ENCODE measurements at places on chromosomes 2 and 18. TPM values are rescaled to one million over a fixed set of nuclear protein-coding genes. Genes with fewer than 3 reads are reported as not detected.

SAG gene
- polyA plus RNA-seq, result 0.87 TPM

SERPINB13 gene
- not detected for polyA plus RNA-seq

RRM2 gene
- not detected for polyA plus RNA-seq

RBM44 gene
- 1.5 TPM for polyA plus RNA-seq

PDE1A gene
- polyA plus RNA-seq, result not detected

GKN1 gene
- not detected for polyA plus RNA-seq

COPS8 gene
- 14.0 TPM for polyA plus RNA-seq

GRCh38 chr18:62165583-62165982 is 21.3 kb downstream of the PIGN start:
- peaks cover 11% of the 10 kb centered on the region for H3K36me3 ChIP-seq
- no peaks in the 10 kb centered on the region for H3K27me3 ChIP-seq
- H3K4me3 ChIP-seq, result no peak overlapping the region

DNA sequence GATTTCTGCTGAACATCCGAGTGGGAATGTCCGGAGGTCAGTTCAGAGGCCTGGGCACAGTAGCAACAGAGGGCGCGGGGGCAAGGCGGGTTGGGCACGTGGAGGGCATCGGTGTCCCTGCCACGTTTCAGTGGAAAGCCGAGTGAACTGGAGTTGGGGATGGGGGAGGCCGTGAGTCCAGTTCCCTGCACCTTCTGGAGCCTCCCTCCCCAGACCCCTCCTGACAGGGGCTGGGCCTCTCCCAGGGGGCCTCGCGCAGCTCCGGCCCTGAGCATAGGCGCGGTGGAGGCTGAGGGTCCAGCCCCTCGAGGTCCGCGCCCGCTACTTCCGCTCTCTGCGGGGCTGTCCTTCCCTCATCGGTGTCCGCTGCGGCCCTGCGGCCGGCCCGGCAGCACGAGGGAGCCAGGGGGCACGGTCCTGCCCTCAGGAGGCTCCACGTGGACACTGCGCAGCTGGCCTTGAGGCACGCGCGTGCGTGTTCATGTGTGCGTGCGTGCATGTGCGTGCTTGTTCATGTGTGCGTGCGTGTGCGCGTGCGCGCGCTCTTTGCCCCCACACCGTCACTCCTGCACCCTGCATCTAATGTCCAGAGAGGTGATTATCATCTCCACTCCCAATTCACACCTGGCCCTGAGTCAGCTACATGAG is 50.2 kb downstream of the PLEKHB2 start:
- no peaks in the 10 kb centered on the region for H3K4me1 ChIP-seq
- H3K27ac ChIP-seq, result no peak overlapping the region
- H3K36me3 ChIP-seq, result peaks cover 9% of the 10 kb centered on the region

- H3K4me1 ChIP-seq, result peaks cover 26% of the 10 kb centered on the region
- no peaks in the 10 kb centered on the region for H3K27me3 ChIP-seq
- H3K4me3 ChIP-seq, result no peak overlapping the region
These were observed 33.8 kb downstream of the ARHGAP15 start for GRCh38 chr2:143162997-143163396.

DNA sequence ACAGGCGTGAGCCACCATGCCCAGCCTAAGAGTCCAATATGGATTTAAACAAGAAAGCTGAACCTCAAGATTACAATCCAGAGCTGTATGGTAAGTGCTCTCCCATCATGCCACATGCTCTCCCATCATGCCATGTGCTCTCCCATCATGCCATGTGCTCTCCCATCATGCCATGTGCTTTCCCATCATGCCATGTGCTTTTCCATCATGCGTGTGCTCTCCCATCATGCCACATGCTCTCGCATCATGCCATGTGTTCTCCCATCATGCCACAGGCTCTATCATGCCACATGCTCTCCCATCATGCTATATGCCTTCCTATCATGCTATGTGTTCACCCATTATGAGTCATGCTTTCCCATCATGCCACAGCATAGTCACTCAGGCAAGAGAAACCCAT is 20.7 kb downstream of the ADD2 start:
- no peak overlapping the region for H3K27ac ChIP-seq
- no peak overlapping the region for H3K4me3 ChIP-seq
- no peak for DNase-seq
- H3K4me1 ChIP-seq, result no peaks in the 10 kb centered on the region

- no peak for DNase-seq
- no peaks in the 10 kb centered on the region for H3K27me3 ChIP-seq
- peaks cover 62% of the 10 kb centered on the region for H3K36me3 ChIP-seq
- no peaks in the 10 kb centered on the region for H3K4me1 ChIP-seq
- no peak overlapping the region for H3K27ac ChIP-seq
- no peak overlapping the region for H3K4me3 ChIP-seq
These were observed 35.2 kb downstream of the UNC50 start for GRCh38 chr2:98643496-98644100.

DNA sequence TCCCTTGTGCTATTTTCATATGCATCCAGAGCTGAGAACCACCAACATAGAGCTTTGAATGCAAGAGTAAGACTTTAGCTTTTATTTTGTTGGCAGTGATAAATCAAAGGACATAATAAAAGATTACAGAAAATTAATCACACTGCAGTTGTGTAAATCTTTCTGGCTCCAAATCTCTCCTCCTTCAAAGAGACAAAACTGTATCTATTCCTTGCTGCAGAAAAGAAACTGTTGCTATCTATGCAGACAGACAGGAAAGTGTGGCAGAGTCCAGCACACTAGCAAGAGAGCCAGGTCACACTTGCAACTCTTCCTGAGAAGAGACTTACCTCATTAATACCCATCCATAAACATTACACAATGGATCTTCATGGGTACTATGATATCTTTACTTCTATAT is 57.5 kb downstream of the DTNB start:
- no peaks in the 10 kb centered on the region for H3K36me3 ChIP-seq
- no peaks in the 10 kb centered on the region for H3K4me1 ChIP-seq
- H3K27me3 ChIP-seq, result no peaks in the 10 kb centered on the region
- no peak overlapping the region for H3K27ac ChIP-seq
- DNase-seq, result no peak
- no peak overlapping the region for H3K4me3 ChIP-seq

DNA sequence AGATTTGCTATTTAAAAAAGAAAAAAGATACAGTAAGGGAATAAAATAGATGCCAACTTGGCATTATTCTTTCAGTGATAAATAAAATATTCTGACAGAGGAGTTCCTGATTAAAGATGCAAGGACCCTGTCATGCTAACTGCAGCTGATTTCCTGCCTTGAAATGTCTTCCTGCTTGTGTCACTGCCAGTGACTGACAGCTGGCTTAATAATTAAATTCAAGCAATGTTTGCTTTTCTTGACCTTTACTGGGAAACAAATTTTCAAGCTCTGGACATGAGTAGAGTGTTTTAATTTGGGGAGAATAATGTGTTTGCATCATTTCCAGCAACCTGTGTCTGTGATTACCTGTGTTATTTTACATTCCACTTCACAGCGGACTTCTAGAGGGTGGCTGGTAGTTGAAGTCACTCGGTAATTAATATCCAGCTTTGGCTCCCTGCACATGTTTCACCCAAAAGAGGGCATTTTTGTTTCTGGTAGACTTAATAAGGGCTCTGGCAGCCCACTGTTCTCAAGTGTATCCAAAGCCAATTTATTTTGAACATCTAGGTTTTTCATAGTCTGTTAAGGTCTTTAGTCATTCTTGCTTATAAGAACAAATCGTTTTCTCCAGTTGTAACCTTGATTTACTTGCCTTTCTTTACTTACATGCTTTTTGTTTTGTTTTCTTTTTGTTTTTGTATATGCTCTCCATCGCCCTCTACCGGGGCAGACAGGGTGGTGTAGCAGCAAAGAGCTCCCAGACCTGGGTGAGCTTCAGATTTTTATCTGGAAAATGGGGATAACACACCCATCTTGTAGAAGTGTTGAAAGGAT is 48.5 kb upstream of the PROKR1 start:
- H3K36me3 ChIP-seq, result no peaks in the 10 kb centered on the region
- peak; percentile 30 for DNase-seq
- no peaks in the 10 kb centered on the region for H3K27me3 ChIP-seq

GRCh38 chr2:127643439-127644065 is 2.4 kb upstream of the GPR17 start:
- H3K4me3 ChIP-seq, result no peak overlapping the region
- H3K36me3 ChIP-seq, result no peaks in the 10 kb centered on the region
- no peak for DNase-seq

- no peak overlapping the region for H3K4me3 ChIP-seq
- no peaks in the 10 kb centered on the region for H3K4me1 ChIP-seq
- no peaks in the 10 kb centered on the region for H3K36me3 ChIP-seq
These were observed 104.5 kb downstream of the OSBPL6 start for GRCh38 chr2:178298785-178299212.

DNA sequence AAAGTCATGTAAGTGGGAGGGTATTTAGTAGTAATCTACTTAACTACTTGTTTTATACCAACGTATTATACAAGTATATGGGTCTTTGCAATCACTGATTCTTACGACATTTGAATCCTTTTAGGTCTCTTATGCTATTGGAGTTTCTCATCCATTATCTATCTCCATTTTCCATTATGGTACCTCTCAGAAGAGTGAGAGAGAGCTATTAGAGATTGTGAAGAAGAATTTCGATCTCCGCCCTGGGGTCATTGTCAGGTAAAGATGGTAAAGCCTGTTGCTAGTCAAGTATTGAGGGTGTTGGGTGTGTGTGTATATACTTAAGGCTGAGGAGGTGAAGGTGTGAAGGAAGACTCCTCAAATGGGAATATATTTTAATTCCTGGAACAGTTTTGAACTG is 3.8 kb downstream of the MAT2A start:
- no peaks in the 10 kb centered on the region for H3K27me3 ChIP-seq
- no peak overlapping the region for H3K27ac ChIP-seq
- H3K4me1 ChIP-seq, result peaks cover 16% of the 10 kb centered on the region
- no peak for DNase-seq

- no peaks in the 10 kb centered on the region for H3K36me3 ChIP-seq
- no peaks in the 10 kb centered on the region for H3K27me3 ChIP-seq
- H3K27ac ChIP-seq, result no peak overlapping the region
- DNase-seq, result no peak
- no peak overlapping the region for H3K4me3 ChIP-seq
These were observed 44.8 kb upstream of the ANKRD62 start for GRCh38 chr18:12048827-12049175.

- peaks cover 7% of the 10 kb centered on the region for H3K36me3 ChIP-seq
- H3K4me1 ChIP-seq, result no peaks in the 10 kb centered on the region
- no peak overlapping the region for H3K27ac ChIP-seq
- no peak for DNase-seq
- no peak overlapping the region for H3K4me3 ChIP-seq
These were observed 24.3 kb downstream of the DIS3L2 start for GRCh38 chr2:231985823-231986261.

GRCh38 chr18:12091538-12092141 is 2.0 kb upstream of the ANKRD62 start:
- H3K36me3 ChIP-seq, result no peaks in the 10 kb centered on the region
- no peak overlapping the region for H3K27ac ChIP-seq
- no peaks in the 10 kb centered on the region for H3K4me1 ChIP-seq
- no peaks in the 10 kb centered on the region for H3K27me3 ChIP-seq

DNA sequence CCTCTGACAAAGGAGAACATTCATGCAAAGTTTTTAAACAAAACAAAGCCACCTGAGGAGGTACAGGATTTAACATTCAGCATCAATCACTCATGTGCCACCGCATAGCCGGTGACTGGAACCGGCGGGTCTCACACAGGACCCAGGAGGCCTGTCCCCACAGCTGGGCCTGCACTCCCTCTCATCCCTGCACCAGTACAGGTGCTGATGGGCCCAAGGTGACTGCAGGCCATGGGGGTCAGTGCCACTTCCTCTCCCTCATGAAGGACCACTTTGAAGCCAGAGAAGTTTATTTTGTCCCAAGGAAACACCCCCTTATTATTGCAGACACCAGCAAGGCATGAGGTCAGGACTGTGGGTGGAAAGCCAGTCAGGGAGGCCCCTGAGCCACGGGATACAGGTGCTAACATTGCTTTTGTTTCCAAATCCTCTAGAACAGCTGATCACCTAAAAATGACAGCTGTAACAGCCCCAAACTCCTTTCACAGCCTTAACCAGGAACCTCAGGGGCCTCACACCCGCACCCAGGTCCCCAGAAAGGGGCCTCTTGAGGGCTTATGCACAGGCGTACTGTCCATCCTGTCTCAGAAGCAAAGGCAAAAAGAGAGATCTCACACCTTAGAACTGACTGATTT is 14.0 kb downstream of the PARD6G start:
- no peak for DNase-seq
- H3K4me3 ChIP-seq, result no peak overlapping the region
- no peaks in the 10 kb centered on the region for H3K27me3 ChIP-seq
- H3K36me3 ChIP-seq, result no peaks in the 10 kb centered on the region
- H3K4me1 ChIP-seq, result no peaks in the 10 kb centered on the region

- no peaks in the 10 kb centered on the region for H3K36me3 ChIP-seq
- H3K27ac ChIP-seq, result no peak overlapping the region
These were observed 40.1 kb upstream of the GRB14 start for GRCh38 chr2:164661349-164661748.

GRCh38 chr2:72003124-72003523 is 144.5 kb downstream of the CYP26B1 start:
- H3K27me3 ChIP-seq, result no peaks in the 10 kb centered on the region
- no peak for DNase-seq
- H3K4me1 ChIP-seq, result no peaks in the 10 kb centered on the region

DNA sequence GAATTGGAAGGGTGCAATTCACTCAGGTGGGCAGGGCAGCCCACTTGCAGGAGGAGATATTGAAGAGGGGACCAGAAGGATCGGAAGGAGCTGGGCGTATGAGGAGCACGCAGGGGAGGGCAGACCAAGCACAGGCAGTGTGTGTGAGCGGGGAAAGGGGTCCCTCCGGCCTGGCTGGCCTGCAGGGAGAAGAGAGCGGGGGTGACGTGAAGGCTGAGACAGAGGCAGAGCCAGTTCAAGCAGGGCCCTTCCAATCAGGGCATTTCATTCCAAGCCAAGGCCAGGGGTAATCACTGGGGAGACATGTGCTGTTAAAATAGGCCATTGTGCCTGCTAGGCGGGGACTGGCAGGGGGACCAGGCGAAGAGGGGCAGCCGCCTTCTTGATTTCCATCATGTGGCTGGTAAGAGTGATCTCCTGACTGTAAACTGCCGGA is 62.2 kb downstream of the ACKR3 start:
- H3K4me1 ChIP-seq, result no peaks in the 10 kb centered on the region
- no peak overlapping the region for H3K27ac ChIP-seq
- H3K4me3 ChIP-seq, result no peak overlapping the region
- no peaks in the 10 kb centered on the region for H3K36me3 ChIP-seq
- no peaks in the 10 kb centered on the region for H3K27me3 ChIP-seq

- no peak overlapping the region for H3K4me3 ChIP-seq
- peaks cover 67% of the 10 kb centered on the region for H3K36me3 ChIP-seq
- H3K27ac ChIP-seq, result no peak overlapping the region
- no peaks in the 10 kb centered on the region for H3K4me1 ChIP-seq
- DNase-seq, result no peak
- no peaks in the 10 kb centered on the region for H3K27me3 ChIP-seq
These were observed 27.9 kb downstream of the RRM2 start for GRCh38 chr2:10150436-10150835.

GRCh38 chr2:237085248-237086221 is at the start of gene COPS8:
Gene COPS8, plus strand, starts transcription at chr2:237085889. Its CDS starts 76 bp downstream, at chr2:237085965.
- H3K4me3 ChIP-seq, result peak within 1 kb of the TSS; percentile 54
- H3K36me3 ChIP-seq, result peaks cover 23% of the 10 kb centered on the region
- DNase-seq, result peak; percentile 91
- H3K4me1 ChIP-seq, result peaks cover 13% of the 10 kb centered on the region

GRCh38 chr2:53437371-53437770 is 330.2 kb upstream of the CHAC2 start:
- no peaks in the 10 kb centered on the region for H3K36me3 ChIP-seq
- no peak overlapping the region for H3K4me3 ChIP-seq
- no peaks in the 10 kb centered on the region for H3K27me3 ChIP-seq
- H3K4me1 ChIP-seq, result no peaks in the 10 kb centered on the region

- H3K4me3 ChIP-seq, result no peak overlapping the region
- no peak for DNase-seq
- no peaks in the 10 kb centered on the region for H3K27me3 ChIP-seq
- H3K27ac ChIP-seq, result no peak overlapping the region
These were observed 10.0 kb downstream of the RNF144A start for GRCh38 chr2:6927186-6927585.

Data from CD14-positive monocyte (primary cell).